Activated CD4-positive, CD25-positive, alpha-beta regulatory T cell treated with anti-CD3 and anti-CD28 coated beads, Interleukin-2, amount 50 U/mL, for 16 hours (primary cell): ENCODE measurements at places on chromosomes 6 and 20.

DNA sequence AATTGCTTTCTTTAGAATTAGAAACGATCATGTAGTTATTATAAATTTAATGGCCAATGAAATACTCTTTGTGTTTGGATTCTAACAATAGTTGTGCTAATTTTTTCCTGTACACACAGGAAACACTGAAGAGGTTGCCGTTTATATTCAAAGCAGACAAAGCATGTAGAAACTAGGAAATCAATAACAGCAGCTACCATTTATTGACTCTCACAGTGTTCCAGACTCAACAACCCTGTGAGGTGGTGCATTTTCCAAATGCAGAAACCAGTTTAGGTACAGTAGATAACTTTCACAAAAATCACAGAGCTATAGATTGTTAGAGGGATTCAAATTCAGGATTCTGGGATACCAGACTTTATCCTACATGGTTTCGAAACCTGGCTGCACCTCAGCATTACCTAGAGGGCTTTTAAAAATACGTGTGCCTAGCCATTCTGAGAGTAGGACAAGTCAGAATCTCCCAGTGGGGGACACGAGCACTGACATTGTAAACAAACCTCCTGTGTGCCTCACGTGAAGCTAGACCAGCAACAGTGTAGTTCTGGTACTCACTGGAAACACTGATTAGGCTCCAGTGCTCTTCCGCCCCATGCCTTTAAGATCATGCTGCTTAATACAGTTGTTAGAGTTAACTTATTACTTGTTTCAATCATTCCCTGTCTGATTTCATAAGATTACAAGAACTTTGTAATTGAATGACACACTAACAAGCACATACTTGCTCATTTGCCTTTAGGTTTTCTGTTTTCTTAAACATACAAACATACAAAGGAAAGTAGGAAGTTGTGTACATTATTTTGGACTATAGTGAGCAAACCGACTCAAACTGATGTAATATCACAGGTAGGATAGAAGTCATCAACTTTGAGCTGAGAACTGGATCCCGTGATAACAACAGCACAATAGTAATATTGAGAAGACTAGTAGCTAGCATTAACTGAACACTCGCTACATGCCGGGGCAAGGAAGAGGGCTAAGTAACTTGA is 65.8 kb downstream of the MAP3K4 start:
- DNase-seq: no peak

DNA sequence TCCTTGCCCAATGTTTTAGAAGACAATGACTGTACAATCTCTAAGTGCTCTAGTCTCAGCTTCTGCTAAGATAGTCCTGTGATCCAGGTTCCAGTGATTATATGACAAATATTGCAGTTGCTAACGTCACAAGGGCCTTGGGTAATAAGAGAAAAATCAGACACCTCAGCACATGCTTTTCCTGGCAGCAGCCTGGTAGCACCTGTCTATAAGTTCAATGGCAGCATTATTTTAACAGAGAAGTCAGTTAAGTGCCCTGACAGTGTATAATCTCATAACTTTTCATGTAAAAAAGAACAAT is 121.3 kb upstream of the BCLAF1 start:
- no peak for DNase-seq

GRCh38 chr6:2883673-2884072 is 19.4 kb downstream of the SERPINB9 start:
- no peak for DNase-seq

DNA sequence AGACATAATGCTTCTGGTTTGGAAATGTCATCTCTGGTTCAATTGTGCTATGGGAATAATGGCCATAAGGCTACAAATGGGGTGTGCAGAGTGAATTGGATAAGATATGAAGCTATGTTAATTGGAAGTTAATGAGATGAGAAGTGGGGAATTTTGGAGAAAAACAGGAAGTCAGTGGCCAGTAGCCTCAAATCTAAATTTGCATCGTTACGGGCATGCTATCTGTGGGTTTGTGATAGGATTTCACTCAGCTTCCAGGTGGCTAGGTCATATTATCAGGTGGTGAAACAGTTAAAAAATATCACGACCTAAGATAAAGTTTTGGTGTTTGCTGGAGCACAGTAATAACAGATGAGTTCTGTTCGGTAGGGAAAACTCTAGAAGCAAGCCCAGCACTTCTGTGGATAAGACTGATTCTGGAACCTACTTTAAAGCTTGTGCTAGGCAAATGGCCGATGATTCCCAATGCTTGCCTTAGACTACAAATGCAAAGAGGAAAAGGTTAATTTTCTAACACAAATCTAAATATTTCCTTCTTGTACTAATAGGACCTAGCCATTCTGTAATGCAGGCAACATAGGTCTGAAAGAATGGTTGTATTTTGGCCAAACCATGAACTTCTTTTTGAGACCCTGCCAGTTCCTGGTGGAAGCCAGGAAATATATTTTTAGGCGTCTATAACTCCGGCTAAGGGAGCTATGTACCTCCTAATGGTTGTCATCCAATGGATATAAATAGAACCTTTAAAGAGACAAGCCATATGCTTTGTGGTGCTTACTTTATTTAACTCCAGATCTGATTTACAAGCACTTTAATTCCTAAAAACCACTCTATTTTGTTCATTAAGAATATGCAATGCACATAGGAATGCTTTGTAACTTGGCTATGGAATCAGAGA is 111.0 kb downstream of the PLCB1 start:
- no peak for DNase-seq

DNA sequence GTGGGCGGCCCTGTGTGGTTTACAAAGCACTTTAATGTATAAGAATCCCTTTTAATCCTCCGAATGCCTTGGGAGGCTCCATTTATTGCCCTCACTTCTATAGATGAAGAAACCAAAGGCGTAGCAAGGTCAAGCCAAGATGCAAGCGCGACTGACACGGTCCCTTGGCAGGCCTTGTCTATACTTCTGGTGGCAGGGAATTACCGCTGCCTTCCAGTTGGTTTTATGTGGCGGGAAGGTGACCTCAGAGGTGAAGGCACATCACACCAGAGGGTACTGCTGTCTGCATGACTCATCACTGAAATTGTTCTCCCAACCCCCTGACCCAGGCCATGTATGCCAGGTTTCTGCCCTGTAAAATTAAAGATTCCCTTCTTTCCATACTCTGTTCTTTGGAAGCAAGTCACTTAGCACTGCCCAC is 36.1 kb upstream of the NAA20 start:
- no peak for DNase-seq

DNA sequence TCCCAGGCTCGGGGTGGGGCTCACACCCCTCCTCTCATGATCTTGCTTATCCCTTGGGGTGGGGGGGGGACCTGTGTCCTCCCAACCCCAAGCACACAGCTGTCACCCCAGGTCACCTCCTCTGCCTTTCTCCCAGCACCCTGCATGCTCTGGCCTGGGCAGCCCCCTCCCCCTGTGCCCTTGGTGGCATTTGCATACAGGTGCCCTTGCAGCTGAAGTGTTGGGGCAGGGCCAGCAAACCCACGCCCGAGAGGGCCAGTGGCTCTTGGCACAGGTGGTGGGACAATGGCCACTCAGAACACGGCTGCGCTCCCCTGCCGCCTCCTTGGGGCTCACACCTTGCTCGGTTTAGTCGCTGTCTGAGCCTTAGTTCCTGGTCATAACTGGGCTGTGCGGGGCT is 11.3 kb upstream of the MYT1 start:
- no peak for DNase-seq

DNA sequence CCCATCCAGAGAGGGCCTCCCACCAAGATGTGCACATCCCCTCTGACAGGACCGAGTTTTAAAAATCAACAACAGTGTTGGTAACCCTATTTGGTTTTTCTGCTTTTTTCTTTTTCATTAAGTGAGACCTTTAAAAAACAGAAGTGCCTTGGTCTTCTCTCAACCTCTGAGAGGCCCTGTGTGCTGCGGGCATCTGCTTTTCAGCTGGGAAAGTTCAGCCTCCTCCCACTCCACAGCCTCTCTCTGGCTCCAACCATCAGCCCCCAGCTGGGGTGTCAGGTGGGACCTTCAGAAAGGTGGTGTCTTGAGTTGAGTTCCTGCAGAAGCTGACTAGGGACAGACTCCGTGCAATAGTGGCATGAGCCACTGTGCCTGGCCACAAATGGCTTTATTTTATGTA is 64.6 kb upstream of the ZMYND8 start:
- DNase-seq: no peak

DNA sequence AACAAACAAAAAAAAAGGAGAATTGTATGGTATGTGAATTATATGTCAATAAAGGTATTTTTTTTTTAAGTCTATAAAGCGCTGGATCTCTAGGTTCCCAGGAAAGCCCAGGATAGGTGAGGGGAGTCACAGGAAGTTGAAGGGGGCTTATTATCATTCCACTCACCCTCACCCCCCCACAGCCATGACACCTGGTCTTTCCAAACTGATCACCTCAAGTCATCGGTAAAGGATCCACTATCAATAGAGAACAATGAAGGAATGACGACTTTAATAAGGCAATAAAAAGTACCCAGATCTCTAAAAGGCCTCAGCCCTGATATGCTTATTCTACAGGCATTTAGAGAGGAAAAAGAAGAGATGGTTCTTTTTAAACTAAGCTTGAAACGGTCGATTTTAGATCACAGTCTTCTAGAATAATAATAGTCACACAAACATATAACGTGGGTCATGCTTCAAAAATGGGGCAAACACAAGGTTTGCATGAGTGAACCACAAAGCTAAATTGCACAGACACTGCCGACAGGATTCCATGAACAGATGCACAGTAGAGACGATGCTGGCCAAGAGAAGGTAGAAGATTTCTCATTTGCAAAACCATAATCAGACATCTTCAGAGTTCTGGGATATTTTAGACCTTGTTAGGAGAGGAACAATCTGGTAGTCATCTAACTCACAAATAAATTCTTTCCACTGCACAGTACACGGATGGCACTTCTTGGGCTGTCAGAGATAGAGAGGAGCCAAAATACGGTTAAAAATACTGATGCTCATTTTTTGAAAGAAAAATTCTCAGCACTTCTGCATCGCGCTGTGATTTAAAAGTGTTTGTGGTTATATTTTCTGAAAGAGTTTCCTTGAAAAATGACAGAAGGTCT is 21.0 kb downstream of the ZMYND8 start:
- DNase-seq: no peak

DNA sequence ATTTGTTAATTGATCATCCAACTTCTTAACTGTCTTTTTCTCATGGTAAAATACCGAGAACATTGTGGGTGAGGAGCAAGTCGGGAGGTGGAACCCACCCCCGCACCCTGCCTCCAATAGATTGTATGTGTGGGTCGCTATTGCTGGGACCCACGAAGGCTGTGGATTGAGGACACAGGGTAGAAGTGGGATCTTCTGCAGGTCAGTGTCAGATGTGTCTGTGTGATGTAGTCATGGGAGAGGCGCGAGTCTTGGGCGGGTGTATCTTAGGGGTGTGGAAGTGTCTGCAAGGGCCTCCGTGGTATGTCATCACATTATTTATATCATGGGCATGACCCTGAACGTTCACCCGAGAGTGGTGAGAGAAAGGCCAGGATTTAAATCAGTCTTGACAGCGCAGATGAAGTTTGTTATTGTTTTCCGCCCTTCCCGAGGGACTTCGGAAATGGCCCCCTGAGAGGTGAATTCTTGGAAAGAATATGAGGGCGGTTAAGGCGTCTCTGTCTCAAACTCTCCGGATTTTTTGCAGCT is 472 bp upstream of the PAQR8 start:
- no peak for DNase-seq

DNA sequence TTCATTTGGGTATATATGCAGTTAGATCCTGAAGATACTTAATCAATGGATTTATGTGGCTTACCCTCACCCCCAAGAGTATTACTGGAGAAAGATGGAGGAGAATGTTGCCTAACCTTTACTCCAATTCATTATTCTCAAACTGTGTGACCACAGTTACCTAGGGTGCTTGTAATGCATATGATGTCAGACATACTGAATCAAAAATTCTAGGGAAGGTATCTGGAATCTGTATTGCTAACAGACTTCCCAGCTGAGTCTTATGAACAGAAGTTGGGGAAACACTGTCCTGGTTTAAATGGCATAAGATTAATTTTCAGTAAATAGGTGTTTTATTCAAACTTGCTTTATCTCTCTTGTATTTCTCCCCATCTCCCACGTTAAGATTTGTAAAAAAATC is 83.9 kb downstream of the PKIB start:
- no peak for DNase-seq

- DNase-seq: no peak
These were observed 6.4 kb downstream of the DLK2 start for GRCh38 chr6:43448916-43449315.

- no peak for DNase-seq
These were observed 90.8 kb upstream of the ELOVL5 start for GRCh38 chr6:53439556-53439955.

GRCh38 chr6:131588643-131589042 is 15.6 kb downstream of the ARG1 start:
- no peak for DNase-seq

DNA sequence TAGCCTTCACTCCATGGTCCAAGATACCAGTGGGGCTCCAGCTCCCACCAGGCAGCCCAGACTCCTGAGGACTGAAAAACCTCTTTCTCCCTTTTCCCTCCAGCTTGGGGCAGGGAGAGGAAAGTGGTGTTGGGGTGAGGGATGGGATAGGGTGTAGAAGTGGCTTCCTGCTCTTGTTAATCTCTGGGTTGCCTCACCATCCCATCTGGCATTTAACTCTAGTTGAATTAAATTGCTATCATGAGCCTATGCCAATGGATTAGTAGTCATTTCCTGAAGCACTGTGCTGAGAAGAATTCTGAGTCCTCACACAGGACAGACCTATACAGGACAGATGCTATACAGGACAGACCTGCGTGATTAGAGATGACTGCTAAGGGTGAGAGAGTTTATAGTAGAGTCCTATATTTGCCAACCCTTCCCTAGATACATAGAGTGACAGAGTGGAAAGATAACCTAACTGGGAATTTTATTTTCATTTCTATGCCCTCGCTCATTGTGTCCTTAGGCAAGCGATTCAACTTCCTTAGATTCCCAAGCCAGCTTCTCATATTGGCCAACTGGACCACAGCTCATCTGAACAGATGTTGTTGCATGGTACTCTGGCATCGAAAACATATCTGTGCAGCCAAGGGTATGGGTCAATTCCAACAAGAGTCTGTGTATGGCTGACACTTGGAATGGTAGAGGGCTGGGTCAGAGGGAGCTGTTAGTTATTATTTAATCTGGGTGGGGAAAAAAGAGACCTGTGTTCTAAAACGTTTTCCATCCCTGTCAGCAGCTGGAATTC is 42.8 kb downstream of the MCHR2 start:
- DNase-seq: no peak

- DNase-seq: no peak
These were observed 13.6 kb downstream of the BNIP5 start for GRCh38 chr6:36323062-36323461.

- no peak for DNase-seq
These were observed 13.7 kb upstream of the SNPH start for GRCh38 chr20:1252416-1252815.

- DNase-seq: no peak
These were observed 624 bp downstream of the RBBP8NL start for GRCh38 chr20:62426699-62427131.

- DNase-seq: no peak
These were observed 27.9 kb downstream of the RIN2 start for GRCh38 chr20:19785983-19786285.

DNA sequence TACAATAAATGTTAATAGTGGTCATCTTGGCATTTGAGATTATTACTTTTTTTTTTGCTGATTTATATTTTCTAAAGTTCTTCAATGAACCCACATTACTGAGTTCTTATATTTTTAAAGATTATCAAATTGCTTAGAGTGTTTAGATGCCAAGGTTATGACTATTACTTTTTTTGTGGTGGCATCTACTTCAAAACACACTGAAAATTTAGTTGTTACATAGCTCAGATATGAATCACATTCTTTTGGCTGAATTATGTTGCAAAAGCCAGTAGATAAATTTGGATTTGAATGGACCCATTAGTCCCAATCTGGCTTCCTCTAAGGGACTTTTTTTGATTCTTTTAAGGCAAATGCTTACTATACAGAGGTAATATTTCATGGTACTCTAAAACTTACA is 8.9 kb downstream of the UTRN start:
- no peak for DNase-seq
